ENCODE measurements at places on chromosomes 7 and 10.
A peak's percentile ranks its signal among the peaks of the same experiment; 100 is the strongest.

DNA sequence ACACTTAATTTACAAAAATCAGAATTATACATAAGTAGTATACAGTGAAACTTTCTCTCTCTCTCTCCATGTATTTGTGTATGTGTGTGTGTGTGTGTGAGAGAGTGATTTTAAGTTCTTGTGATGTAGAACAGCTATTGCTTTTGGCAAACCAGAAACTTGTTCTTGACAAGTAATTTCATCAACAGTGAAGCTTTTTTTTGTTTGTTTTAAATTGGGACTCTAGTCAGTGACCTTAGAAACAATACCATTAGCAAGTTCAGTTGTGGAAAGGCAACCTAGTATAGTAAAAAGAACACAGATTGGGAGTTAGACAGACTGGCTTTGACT, 319.1 kb downstream of the PTEN start:
- DNase-seq = no peak

DNA sequence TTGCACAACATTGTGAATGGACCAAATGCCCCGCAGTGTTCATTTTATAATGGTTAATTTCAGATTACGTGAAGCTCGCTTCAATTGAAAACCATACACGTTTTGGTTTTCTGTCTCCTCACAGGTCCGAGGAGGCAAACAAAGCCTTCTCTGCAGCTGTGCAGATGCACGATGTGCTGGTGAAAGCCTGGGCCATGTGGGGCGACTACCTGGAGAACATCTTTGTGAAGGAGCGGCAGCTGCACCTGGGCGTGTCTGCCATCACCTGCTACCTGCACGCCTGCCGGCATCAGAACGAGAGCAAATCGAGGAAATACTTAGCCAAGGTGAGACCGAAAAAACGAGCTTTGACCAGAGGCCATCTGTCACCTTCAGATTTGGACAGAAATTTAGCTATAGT, 110.3 kb downstream of the TRRAP start:
- no peak for DNase-seq

DNA sequence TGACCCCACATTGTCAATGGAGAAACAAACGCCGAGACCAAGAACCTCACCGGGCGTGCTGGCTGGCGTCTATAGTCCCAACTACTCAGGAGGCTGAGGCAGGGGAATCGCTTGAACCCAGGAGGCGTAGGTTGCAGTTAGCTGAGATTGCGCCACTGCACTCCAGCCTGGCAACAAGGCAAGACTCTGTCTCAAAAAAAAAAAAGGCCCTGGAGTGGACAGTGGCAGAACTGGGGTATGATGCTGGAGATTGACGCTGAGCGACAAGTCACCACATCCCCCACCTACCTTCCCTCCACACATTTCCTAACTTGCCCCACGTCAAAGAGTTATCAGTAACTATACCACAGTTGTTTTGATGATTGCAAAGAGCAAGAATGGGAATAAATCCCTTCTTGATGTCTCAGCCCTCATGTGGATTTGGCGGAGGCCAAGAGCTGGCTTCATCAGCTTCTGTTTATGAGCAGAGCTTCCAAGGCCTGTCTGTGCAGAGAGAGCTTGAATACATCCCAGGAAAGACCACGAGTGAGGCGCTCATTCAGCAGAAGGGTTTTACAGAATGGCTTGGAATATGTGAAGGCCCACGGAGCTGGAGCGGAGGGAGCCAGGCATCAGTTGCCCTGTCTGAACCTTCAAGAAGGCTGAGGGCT, 28.0 kb upstream of the TNS3 start:
- DNase-seq = no peak

DNA sequence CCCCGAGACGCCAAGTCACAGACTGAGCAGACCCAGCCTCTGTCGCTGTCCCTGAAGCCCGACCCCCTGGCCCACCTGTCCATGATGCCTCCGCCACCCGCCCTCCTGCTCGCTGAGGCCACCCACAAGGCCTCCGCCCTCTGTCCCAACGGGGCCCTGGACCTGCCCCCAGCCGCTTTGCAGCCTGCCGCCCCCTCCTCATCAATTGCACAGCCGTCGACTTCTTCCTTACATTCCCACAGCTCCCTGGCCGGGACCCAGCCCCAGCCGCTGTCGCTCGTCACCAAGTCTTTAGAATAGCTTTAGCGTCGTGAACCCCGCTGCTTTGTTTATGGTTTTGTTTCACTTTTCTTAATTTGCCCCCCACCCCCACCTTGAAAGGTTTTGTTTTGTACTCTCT, 215.6 kb downstream of the TCF7L2 start:
- DNase-seq = no peak

DNA sequence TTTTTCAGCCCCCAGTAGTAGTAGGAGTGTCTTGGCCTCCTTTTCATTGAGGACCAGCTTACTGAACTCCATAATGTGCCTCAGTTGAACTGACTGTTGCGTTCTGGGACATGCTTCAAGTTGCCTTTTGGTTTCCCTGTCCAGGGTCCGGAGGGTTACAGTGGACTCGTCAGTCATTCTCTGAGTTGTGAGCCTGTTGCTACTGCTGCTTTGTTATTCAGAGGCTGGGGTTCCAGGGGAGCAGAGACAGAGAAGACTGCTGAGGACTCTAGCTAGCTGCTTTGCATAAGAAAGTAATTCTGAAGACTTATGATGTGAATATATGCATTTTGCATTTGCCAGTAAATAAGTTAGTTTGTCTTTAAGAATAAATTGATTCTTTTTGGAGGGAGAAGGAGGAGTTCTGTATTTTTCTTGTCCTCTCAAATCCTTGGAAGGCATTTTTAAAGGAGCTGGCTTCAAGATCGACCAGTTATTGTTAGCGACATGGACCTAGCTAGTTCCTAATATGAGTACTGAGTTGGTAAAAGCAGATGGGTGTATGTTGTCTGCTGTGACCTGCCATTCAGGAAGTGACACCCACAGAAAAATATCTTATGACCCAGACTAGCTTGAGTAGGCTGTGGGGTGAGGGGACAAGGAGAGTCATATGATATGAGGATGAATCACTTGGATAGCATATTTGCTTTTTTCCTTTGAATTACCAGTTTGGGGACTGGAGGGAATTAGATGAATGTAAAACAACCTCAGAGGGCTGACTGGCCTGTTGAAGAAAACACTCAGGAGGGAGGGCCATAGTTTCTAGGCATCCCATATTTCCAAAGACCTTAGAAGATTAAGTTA, 8.3 kb downstream of the PI4K2A start:
- DNase-seq = peak; percentile 25

GRCh38 chr7:3244241-3244814, 56.7 kb upstream of the SDK1 start:
- no peak for DNase-seq

DNA sequence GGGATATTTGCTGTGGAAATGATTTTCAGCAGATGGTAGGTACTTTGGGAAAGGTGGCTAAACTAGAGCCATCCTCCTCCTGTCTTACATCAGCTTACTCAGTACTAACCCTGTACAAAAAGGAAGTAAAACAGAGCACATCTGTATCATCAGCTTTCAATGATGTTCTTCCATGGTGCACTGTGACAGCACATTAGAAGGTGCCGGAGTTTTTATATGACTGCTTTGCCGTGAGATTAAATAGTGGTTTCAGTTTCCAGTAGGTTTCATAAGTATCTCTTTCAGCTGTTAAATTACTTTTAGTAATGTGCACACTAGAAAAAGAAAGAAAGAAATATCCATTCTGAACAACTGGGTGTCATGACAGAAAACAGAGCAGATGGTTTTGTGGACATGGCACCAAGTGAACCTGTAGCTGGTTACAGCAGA, 86.5 kb downstream of the ARID5B start:
- peak; percentile 81 for DNase-seq

DNA sequence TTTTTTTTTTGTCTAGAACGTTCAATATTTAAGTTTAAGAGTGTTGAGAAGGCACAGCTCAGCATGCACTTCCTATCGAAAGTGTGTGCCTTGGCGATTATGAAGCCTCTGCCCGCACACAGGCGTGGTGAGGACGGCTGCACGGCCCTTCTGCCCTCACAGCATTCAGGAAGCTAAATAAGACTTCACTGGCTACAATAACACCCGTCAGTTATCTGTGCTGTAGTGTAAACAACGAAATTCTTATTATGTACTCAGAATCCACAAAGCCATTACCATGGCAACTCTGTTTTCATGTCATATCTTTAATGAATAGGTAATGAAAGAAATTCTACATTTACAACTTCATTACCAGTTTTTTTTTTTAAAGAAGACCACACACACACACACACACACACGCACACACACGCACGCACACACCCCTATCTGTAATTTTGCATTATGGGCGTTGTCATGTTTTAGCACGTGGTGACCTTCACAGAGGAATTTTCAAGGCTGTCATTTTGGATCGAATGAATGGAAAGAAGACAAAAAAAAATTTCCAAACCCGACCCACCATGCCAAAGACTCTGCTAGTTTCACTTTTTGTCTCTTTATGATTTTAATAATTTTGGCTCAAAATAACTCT, 254.8 kb upstream of the CTBP2 start:
- DNase-seq = no peak

- peak; percentile 34 for DNase-seq
These were observed 59.2 kb downstream of the CDHR3 start for GRCh38 chr7:106022193-106022821.

- no peak for DNase-seq
These were observed 7.8 kb downstream of the FHIP2A start for GRCh38 chr10:114829160-114829909.
